Erythroblast (primary cell): ENCODE measurements at places on chromosomes 1 and 21.

GRCh38 chr1:95313527-95313926, 79.5 kb downstream of the RWDD3 start:
- DNase-seq = no peak

DNA sequence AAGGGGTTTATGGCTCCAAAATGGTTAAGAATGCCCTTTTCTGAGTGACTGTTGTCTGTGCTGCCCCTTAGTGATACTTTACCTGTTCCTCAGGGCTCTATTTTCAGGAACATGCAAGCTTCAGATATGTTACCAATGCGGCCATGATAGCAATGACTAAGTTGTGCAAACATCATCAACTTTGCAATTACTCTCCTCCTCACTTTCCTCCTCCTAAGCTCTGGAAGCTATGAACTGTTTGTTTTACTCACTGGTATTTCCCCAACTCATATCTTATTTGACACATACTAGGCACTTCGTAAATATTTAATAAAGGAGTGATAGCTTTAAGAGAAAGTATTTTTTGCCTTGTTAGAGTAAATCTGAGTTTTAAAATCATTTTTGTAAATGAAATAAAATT, 53.8 kb downstream of the RWDD3 start:
- DNase-seq = no peak

- no peak for DNase-seq
Observed at GRCh38 chr1:227134686-227135314, 183.5 kb downstream of the CDC42BPA start.

DNA sequence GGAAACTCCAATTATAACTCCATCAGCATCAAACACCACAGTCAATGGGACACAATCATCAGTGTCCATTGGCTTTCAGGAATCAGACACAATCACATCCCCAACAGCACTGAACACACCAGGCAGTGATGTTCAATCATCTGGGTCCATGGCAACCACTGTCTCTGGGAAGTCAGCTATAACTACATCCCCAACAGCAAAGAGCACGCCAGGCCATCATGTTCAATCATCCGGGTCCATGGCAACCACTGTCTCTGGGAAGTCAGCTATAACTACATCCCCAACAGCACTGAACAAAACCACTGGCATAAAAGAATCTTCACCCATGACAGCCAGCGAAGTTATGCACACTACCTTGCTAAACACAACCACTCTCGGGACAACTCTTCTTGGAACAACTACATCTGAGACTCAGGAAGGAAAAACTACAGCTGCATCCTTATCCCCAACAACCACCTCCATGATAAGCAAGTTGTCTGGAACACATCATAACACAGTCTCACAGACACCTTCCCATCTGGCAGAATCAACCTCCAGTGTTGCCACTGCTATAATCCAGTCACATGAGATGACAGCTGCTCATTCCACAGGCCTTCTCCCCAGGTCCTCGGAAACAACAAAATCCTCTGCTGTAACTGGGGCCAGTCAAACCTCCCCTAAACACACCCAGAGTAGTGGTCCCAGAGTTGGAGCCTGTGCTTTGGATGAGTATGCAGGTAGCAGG, 19.9 kb downstream of the CATSPER4 start:
- no peak for DNase-seq
